ENCODE measurements at places on chromosomes 7 and 10.

DNA sequence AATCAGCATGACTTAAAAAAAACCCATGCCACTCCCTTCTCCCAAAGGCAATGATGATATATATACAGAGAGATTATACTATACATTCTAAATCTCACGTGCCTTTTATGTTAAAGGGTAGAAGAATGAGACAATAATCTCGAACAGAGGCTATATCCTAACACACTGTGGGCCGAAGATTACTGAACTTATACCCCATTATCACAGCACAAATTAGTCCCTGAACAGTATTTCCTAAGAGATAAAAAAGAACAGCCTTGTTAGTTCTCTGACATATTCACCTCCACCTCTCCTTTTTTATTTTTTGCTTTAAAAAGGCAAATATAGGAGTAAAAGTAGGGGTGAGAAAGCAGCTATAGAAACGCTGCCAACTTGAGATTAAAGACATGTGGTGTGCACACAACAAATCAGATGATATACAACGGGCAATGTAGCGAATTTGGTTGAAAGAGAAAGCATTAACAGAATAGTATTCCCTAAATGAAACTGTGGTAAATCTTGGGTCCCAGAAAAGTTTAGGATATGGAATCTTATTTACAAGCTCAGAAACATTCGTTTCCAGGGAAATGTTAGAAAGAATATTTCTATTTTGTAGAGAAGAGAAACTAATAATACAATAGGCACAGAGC is 69.5 kb downstream of the JMJD1C start:
- DNase-seq, result no peak

DNA sequence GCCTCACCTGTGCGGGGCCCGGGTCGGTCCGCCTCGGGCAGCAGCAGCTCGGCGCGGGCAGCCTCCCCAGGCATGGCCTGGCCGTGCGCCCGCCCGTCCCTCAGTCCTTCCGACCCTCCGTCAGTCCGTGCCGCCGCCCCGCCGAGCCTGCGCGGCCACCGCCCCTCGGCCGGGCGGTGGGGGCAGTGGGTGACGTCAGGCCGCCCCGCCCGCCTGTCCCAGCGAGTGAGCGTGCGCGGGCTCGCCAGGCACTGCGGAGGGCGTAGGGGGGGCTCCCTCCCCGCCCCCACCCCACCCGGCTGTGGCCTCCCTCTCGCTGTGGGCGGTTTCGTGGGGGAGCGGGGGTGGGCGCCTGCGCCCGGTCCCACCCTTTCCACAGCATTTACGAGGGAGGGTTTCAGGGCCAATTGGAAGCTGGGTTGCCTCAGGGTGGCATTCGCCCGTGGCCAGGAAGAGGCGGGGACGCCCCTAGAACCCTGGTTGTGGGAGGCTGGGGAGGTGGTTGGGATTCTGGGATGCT is at the start of gene NACAD:
TSS of gene NACAD (minus strand) at position 149 of the 520 bp plus-strand sequence. CDS start at position 74, 75 bp downstream.
- no peak for DNase-seq

GRCh38 chr7:100003711-100004661 is 11.4 kb upstream of the ZKSCAN1 start:
- no peak for DNase-seq

DNA sequence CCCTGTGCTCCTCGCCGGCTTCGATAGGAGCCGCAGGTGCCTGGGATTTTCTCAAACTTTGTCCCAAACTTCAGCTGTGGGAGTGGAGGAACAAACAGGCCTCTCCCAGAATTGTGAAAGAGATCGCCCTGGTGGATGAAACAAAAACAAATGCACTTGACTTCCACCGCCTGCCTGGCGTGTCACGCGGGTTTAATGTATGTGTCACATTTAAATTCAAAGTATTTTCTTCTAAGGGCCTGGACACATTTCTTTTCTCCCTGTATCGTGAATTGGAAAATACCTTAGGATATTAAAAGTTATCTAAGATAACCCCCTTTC is 694 bp upstream of the WASL start:
- DNase-seq, result no peak

GRCh38 chr10:133267829-133268228 is 8.8 kb downstream of the ADAM8 start:
- no peak for DNase-seq

GRCh38 chr10:36463390-36463789 is 662.0 kb upstream of the ANKRD30A start:
- DNase-seq, result no peak

- no peak for DNase-seq
Measured at GRCh38 chr10:11035301-11035991, 17.8 kb downstream of the CELF2 start.

DNA sequence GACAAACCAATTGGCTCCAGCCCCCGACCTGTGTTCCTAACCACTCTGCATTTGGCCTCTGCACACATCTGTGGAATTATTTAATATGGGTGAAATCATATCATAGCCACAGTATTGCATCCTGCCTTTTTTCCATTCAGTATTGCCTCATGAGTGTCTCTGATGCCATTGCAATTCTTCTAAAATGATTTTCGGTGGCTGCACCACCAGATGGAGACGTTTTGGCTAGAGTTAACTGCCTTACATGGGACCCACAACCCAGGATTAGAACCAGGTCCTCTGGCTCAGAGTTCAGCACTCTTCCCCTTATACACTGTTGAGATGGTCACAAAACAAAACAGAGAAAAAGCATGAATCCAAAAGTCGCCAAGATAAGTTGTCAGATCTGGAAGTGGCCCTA is 180.8 kb downstream of the EMX2 start:
- DNase-seq, result no peak

DNA sequence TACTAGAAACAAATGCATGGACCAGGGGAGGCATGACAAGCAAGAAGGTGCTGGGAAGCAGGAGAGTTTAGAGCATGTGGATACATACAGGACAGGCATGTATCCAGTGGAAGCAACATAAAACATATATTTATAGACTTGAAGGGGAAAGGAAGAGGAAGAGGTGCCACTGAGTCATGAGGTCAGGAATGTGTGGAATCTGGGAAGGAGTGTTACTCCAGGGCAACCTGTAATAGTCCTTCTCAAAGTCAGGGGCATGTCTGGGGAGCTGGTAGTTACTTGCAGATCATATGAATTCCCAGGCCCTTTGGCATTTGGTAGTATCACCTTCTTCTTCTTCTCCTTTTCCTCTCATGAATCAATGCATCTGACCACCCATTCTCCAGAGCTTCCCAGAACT is 246.6 kb downstream of the XPNPEP1 start:
- no peak for DNase-seq

- DNase-seq, result no peak
Measured at GRCh38 chr7:6290319-6290741, 17.9 kb upstream of the CYTH3 start.

- no peak for DNase-seq
Measured at GRCh38 chr10:47057471-47057870, 146.2 kb downstream of the PTPN20 start.

- no peak for DNase-seq
Measured at GRCh38 chr10:77264107-77264506, 373.5 kb downstream of the KCNMA1 start.

DNA sequence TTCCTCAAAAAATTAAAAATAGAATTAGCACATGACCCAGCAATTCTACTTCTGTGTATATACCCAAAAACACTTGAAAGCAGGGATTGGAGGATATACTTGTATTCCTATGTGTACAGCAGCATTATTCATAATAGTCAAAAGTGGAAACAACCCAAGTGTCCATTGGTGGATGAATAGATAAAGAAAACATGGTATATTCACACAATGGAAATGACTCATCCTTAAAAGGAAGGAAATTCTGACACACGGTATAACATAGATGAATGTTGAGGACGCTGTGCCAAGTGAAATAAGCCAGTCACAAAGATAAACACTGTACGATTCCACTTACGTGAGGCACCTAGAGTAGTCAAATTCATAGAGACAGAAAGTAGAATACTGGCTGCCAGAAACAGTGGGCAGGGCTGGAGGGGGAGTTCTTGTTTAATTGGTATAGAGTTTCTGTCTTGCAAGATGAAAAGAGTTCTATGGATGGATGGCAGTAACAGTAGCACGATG is 26.6 kb upstream of the KAT6B start:
- DNase-seq, result no peak

DNA sequence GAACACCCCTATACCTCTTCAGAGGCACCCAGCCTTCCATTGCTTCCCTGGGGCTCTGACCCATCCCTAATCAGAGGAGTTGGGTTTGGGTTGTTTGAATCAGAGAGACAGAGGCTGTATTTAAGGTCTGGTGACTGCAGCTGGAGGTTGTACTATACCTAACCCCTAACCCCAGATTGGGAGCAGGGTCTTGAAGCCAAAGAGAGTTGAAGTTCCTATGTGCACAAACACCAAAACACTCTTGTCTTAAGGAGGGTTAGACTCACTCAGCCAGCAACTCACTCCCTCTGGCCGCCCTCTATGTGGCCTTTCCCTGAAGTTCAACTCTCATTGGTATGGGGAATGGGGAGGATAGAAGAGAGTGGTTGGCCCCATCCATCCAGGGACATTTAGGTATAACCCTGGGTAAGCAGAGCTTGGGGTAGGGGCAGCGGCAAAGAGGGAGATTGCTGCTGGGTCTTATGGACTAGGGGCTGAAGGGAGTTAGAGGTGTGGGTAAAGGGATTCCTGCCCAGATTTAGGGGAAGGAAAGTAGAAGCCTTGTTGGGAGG is 80.0 kb downstream of the PAX2 start:
- no peak for DNase-seq

GRCh38 chr10:77873536-77874380 is 52.8 kb downstream of the DLG5 start:
- peak; percentile 62 for DNase-seq

GRCh38 chr7:33039257-33039902 is 23.2 kb downstream of the NT5C3A start:
- DNase-seq, result no peak

- DNase-seq, result no peak
Measured at GRCh38 chr7:11026452-11027359, 53.0 kb downstream of the PHF14 start.

DNA sequence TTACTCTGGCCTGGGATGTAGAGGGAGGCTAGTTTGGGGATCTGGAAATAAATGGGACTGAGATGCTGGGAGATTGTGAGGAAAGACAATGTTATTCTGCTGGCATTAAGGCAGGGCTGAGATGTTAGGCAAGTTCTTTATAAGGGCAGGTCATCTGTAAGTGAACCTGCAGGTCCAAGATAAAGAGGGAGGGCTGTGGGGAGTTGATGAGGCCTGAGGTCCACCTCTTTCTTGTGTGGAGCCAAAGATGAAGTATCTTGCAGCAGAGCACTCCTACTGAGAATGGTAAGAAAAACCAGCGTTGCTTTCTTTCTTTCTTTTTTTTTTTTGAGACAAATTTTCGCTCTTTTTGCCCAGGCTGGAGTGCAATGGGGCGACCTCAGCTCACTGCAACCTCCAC is 19.1 kb downstream of the CYCS start:
- DNase-seq, result no peak

GRCh38 chr10:132739225-132739613 is 46.7 kb downstream of the NKX6-2 start:
- no peak for DNase-seq

- DNase-seq, result no peak
Measured at GRCh38 chr7:143929224-143929920, 5.7 kb upstream of the OR2F2 start.

GRCh38 chr10:71136036-71136721 is 76.2 kb upstream of the UNC5B start:
- DNase-seq, result no peak

- DNase-seq, result no peak
Measured at GRCh38 chr10:97353945-97354344, 19.4 kb upstream of the FRAT2 start.

- no peak for DNase-seq
Measured at GRCh38 chr7:137601642-137602041, 245.1 kb downstream of the DGKI start.

GRCh38 chr10:126617733-126618132 is 52.8 kb downstream of the C10orf90 start:
- DNase-seq, result no peak

GRCh38 chr10:125050383-125050782 is 108.5 kb downstream of the ZRANB1 start:
- no peak for DNase-seq

DNA sequence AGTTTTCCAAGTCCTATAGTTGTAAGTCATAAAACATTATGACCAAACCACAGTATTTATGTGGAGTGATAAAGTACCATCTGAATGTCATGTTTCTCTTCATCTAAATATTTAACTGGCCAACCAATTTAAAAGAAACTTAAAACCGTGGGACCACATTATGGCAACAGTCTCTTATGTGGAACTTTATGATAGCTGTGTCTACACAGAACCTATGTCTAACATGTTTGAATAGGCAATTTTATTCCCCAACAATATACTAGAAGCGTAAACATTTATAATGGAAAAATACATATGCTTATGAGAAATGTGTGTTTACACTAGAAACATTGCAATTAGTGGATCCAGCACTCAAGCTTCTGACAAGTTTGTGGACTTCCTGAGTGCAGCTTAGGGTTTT is 680.7 kb downstream of the REEP3 start:
- no peak for DNase-seq

DNA sequence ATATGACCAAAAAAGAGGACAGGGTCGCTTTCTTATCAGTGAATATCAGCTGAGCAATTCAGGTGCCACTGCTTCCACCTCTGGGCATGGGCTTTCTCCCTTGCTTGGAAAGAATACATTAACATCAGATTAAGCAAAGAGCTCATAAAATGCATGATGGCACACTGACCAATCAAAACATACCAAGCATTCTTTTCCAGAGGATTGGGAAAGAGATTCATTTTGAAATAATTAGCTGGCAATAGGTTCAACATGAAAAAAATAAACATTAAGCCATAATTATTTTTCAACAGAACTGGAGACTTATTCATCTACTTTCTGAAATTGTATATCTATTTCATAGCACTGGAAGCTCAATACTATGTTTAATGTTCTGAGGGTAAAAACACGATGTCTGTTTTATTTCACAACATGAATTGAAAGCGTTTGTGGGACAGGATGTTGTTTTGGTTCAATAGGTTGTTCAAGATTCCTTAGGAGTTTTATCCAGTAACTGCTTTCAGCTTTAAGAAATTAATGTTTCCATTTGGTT is 53.2 kb downstream of the TFAM start:
- no peak for DNase-seq

DNA sequence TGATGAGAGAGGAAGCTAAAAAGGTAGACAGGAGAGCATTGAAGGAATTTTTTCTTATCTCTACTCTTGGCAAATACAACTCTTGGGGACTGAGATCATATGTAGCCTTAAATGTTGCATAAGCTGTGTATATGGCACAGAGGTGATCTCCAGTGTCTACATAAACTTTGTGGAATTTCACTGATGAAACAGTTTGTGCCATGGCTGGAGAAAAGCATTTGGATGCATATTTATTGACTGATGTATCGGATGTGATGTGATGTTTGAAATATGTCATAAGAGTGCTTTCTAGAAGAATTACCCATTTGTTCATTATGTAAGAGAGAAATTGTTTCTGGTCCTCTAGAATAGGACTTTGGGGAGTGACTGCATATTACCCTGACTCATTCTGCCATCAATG is 244.9 kb upstream of the LRRTM3 start:
- no peak for DNase-seq

DNA sequence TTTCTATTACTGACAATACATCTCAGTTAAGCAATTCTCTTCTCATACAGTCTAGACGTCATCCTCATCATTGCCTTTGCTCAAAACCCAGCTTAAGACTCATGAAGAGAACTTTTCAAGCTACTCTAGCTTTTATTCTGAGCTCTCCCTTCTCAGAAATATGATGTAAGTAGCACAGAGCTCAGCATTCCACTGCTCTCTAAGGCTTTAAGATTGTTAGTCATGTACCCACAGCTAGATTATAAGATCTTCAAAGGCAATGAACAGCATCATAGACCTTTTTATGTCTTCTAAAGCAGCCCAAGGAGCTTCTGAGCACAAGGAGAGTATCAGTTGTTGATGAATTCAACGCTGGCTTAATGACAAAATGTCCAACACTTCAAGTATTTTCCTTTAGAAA is 119.3 kb downstream of the NRP1 start:
- no peak for DNase-seq

- peak; percentile 28 for DNase-seq
Measured at GRCh38 chr10:69413221-69413865, 3.4 kb downstream of the TACR2 start.

All from GM18507 (cell line).